ENCODE measurements at places on chromosomes 3 and 15.

DNA sequence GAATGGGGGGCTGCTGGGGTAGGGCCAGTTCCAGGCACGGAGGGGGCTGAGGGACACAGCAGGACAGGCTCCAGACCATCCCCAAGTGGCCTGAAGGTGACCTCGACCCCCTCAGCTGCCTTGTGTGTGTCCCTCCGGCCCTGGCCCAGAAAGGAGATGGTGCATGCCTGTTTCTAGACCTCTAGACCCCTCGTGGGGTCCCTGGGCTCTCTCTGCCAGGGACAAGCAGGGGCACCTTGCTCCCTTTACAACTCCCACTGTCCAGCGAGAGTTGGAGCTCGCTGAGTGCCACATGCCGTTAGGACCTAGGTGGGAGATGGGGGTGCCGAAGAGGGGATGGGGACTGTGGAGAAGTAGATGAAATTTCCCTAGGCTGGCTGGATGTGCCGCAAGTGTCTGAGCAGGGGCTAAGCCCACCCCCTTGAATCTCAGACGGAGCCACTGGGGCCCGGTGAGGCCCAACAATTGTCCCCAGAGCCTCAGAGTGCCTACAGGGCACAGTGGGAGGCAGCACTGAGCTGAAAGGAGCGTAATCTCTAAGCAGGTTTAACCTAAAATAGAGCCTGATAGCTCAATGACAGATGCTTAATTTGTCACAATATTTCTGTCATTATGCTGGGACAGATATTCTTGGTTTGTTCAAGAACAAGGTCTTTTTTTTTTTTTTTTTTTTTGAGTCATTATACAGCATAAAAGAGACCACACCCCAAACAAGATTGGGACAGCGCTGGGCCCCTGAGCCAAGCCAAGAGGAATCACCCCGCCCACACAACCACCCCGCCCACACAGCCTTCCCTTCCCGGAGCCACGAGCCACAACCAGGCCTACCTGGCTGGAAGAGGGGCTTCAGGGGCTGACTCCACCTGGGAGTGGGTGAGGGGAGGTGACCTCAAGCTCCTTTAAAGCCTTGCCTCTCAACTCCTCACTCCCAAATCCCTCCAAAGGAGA is 23.6 kb upstream of the KLF13 start:
- DNase-seq: no peak

- no peak for DNase-seq
These were observed 6.8 kb upstream of the NCKIPSD start for GRCh38 chr3:48692551-48692950.

DNA sequence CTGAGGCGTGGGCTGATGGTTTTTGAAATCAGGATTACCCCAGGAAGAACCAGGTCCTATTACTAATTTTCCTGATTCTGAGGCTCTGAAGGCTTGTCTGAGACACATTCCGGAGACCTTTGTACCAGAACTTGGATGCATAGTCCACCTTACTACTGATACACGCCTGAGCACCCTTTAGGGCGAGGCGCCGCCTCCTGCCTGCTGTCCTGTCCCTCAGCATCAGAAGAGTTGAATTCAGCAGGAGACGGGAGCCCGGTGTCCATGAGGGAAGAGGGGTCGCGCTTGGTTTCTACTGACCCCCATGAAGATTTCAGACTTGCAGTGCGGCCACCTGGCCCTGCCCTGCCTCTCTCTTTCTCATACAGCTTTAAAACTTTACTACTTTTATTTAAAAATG is 49.9 kb downstream of the KLF13 start:
- no peak for DNase-seq

DNA sequence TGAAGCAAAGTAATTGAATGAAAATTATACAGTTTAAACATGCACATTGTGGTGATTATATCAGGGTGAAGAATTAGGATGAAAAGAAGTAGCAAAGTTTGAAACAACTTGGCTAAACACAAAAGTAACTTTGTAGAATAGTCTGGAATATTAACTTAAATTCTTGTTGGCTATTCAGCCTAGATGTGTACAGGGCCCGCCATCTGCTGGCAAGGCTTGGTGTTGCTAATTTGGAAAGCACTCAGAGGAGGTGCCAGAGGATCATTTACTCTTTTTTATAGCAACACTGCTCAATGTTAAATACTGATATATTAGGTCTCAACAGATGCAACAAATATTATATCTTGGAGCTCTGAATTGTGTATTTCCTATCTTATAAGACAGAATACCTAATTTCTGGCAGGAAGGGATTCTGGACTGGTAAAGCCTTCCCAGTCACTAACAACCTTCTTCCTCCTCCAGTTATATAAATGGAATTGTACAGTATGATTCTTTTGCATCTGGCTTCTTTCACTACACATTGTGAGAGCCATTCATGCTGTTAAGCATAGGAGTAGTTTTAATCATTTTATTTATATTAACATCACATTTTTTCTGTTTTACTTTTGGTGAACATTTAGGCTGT is 36.1 kb downstream of the TTC23 start:
- peak; percentile 58 for DNase-seq

DNA sequence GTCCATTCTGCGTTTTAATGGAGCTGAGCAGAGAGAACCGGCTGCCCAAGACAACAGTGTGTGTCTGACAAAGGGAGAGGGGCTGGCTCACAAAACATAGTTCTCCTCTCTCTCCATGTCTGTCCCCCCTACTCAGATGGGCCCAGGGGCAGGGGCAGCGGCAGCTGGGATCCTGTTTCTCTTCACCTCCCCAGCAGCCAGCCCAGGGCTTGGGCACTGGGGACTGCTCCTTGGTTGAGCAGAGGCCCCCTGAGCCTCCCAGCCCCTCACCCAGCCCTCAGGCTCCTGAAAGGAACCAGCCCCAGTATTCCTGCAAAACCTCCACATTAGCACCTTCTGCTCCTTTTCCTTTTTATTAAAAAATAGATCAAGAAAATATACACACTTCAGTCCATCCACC is 17.8 kb downstream of the TPRA1 start:
- no peak for DNase-seq

GRCh38 chr3:4985330-4986174 is 6.3 kb downstream of the BHLHE40 start:
- DNase-seq: peak; percentile 77

- DNase-seq: no peak
These were observed 138.4 kb downstream of the ATG7 start for GRCh38 chr3:11410564-11410963.

- peak; percentile 21 for DNase-seq
These were observed 109.2 kb downstream of the TMEM266 start for GRCh38 chr15:76169018-76169417.

- no peak for DNase-seq
These were observed 15.3 kb upstream of the SUSD5 start for GRCh38 chr3:33233884-33234283.

DNA sequence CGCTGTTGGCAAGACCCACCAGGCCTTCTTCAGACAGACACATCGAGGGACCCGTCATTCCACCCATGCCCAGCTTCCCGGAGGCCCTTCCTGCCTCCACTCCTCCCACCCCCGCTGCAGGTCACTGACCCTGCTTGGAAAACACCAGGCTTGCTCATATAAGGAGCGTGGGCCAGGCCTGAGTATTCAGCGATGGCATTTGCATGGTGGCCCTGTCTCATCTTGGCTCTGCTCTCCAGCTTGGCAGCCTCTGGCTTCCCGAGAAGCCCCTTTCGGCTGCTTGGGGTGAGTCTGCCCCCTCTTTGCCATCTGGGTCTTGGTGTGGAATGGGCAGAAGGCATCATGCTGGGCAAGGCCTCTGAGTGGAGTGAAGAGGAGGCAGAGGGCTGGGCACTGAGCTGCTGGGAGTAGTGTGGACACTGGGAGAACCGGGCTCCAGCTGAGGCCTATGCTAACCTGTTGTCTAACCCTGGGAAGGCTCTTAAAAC is at the start of gene ITIH3:
Gene ITIH3 (plus strand): TSS at position 185 of the 488 bp plus-strand sequence. CDS start 8 bp downstream, at position 193.
- no peak for DNase-seq

- DNase-seq: no peak
These were observed 58.8 kb upstream of the ARL6 start for GRCh38 chr3:97705764-97706163.

- DNase-seq: no peak
These were observed 597 bp downstream of the P2RY12 start for GRCh38 chr3:151383956-151384355.

GRCh38 chr3:68148447-68148846 is 494.0 kb upstream of the SUCLG2 start:
- no peak for DNase-seq

GRCh38 chr3:71951361-71951760 is 166.4 kb upstream of the PROK2 start:
- no peak for DNase-seq

DNA sequence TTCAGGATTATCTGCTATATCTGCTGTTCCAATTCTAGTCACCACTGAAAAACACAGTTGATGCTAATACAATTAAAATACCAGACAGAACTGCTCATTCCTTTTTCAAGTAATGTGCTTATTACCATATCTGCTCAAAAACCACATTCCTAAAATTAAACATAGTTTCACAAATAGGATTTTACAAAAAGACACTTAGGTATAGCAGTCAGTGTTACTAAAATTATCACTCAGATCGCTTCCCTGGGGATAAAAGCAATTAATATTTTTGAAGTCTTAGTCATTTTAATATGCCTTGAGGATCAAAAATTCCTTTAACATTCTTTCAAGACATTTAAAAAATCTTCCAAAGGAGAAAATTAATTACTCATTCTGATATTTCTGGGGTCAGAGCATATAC is 71.5 kb downstream of the RAD18 start:
- DNase-seq: no peak

- DNase-seq: no peak
These were observed 406.2 kb downstream of the FOXP1 start for GRCh38 chr3:71177375-71177774.

- DNase-seq: peak; percentile 75
These were observed 61.1 kb downstream of the KCNAB1 start for GRCh38 chr3:156181509-156181908.

DNA sequence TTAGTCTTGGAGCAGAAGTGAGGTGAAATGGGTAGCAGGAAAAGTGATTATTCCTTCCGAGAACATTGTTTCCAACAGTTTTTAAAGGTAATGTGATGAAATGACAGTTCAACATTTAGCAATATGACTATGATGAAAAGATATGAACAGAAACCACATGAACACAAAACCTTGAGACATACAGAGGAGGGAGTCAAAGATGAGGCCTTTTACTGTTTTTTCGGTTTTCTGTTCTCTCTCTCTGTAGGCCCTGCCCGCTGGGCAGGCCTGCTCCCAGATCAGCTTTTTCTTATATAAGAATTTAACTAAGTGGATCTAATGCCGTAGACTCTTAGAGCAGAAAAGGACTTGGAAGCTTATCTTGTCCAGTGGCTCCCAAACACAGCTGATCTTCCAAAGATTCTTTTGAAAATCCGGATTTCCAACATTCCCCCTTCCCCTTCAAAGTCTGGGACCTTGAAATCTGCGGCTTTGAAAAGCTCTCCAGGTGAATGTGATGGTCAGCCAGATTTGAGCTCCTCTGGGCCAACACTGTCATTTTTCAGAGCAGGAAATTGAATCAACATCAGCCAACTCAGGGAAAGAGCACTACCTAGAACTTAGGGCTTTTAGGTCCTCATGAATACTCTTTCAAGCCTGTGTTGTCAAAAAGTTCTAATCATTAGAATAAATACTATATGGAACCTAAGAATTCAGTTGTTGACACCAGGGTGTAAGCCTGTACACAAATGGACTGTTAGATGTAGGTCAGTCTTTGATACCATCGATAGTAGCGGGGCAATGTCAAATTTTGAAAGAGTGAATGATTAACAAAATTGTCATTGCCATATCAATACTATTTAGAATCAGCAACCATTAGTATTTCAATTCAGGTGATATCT is 372.7 kb downstream of the SHQ1 start:
- DNase-seq: peak; percentile 40

- DNase-seq: no peak
These were observed 110.3 kb upstream of the ALDH1A3 start for GRCh38 chr15:100769043-100769974.

- no peak for DNase-seq
These were observed 232.8 kb downstream of the CLSTN2 start for GRCh38 chr3:140167600-140168281.

DNA sequence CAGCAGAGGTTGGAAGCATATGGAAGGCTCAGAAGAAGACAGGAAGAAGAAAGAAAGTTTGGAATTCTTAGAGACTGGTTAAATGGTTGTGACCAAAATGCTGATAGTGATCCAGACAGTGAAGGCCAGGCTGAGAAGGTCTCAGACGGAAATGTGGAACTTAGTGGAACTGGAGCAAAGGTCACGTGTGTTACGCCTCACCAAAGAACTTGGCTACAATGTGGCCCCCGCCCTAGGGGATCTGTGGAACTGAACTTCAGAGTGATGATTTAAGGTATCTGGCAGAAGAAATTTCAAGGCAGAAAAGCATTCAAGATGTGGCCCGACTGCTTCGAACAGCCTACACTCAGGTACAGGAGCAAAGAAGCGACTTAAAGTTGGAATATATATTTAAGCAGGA is 83.1 kb downstream of the MYO5A start:
- no peak for DNase-seq

DNA sequence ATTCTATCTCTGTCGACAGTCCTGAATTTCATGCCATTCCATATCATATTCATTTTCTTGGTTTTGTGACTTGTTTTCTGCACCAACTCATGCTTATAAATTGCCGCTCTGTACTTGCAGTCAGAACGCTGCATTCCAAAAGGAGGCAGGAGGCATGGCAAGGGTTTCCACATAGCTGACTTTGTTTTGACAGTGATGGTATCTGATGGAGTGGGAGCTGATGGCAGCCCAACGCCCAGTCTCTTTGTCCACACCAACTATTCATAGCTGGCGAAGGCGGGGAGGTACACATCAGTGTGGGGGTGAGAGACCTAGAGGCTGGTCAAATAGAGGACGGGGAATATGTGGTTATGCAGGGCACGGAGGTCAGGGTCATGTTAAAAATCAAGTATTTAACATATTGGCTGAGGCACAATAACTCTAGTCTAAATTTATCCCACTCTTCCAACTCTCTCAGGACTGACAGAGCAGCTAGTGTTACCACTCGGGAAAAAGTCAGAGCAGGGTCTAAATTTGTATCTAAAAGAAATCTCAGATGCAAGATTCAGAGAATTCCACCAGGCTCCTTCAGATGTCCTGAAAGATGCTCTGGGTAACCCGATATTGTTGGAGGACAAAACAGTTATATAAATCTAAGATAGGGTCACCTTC is 67.8 kb upstream of the ATP13A3 start:
- DNase-seq: peak; percentile 56

DNA sequence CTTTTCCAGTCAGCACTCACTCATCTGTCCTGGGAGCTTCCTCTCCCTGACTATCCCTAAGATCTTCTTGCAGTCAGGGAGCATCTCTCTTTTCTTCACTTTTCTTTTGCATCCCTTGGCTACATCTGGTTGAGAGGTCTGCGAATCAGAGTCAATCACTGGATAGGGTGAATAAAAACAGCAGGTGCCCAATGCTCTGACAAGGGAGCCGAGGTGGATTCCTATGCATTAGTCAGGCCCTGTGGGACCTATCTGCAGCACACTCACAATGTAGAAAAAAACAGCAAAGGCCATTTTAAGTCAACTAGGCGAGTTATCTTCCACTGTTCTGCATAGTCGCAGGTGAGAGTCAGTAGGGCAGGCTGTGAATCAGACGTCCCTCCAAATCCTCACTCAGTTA is 35.5 kb downstream of the DZIP1L start:
- no peak for DNase-seq
